Hindlimb muscle (tissue), 1 donor: ENCODE measurements at places on chromosomes 5 and 9. TPM values are rescaled to one million over a fixed set of nuclear protein-coding genes. Genes with fewer than 3 reads are reported as not detected.

The IRX1 gene
- polyA plus RNA-seq, result 0.77 TPM

The RFESD gene
- 3.6 TPM for polyA plus RNA-seq

The SPINK4 gene
- polyA plus RNA-seq, result 0.52 TPM

The ALDOB gene
- polyA plus RNA-seq, result 0.35 TPM

The C9orf50 gene
- 0.26 TPM for polyA plus RNA-seq

The WDR36 gene
- 15.3 TPM for polyA plus RNA-seq

The NR2F1-AS1 gene
- 2.7 TPM for polyA plus RNA-seq

The TOR4A gene
- polyA plus RNA-seq, result 7.9 TPM

The ADGRD2 gene
- not detected for polyA plus RNA-seq

The PDZD2 gene
- 6.1 TPM for polyA plus RNA-seq

The SLC6A19 gene
- polyA plus RNA-seq, result not detected

The SLC36A2 gene
- polyA plus RNA-seq, result 0.49 TPM

The G3BP1 gene
- polyA plus RNA-seq, result 90.6 TPM

The LMX1B gene
- 0.28 TPM for polyA plus RNA-seq

The DIPK1B gene
- 20.4 TPM for polyA plus RNA-seq

The CLIC3 gene
- polyA plus RNA-seq, result 0.54 TPM

The SNCAIP gene
- 5.7 TPM for polyA plus RNA-seq

The CPLANE1 gene
- polyA plus RNA-seq, result 17.8 TPM

The ADCY2 gene
- 54.1 TPM for polyA plus RNA-seq

The PCDHGA1 gene
- polyA plus RNA-seq, result 0.77 TPM

The CTSV gene
- polyA plus RNA-seq, result 0.39 TPM

The MGAT1 gene
- 79.6 TPM for polyA plus RNA-seq

The SPEF2 gene
- 6.6 TPM for polyA plus RNA-seq

The SLC25A46 gene
- polyA plus RNA-seq, result 34.4 TPM

The SCGB3A1 gene
- polyA plus RNA-seq, result 1.8 TPM

The F2RL2 gene
- 0.25 TPM for polyA plus RNA-seq

The VAV2 gene
- 17.3 TPM for polyA plus RNA-seq

The CTNND2 gene
- 0.66 TPM for polyA plus RNA-seq

The GCNT4 gene
- 0.09 TPM for polyA plus RNA-seq

The ANKRD34B gene
- polyA plus RNA-seq, result 0.08 TPM

The CYLC2 gene
- not detected for polyA plus RNA-seq

The PAEP gene
- not detected for polyA plus RNA-seq

The PCDHGA8 gene
- 0.80 TPM for polyA plus RNA-seq

The SMIM33 gene
- not detected for polyA plus RNA-seq

The PCDHA1 gene
- polyA plus RNA-seq, result not detected

The FLT4 gene
- polyA plus RNA-seq, result 9.2 TPM

The KYAT1 gene
- polyA plus RNA-seq, result 4.5 TPM
